ENCODE measurements at places on chromosomes 11 and 22.

DNA sequence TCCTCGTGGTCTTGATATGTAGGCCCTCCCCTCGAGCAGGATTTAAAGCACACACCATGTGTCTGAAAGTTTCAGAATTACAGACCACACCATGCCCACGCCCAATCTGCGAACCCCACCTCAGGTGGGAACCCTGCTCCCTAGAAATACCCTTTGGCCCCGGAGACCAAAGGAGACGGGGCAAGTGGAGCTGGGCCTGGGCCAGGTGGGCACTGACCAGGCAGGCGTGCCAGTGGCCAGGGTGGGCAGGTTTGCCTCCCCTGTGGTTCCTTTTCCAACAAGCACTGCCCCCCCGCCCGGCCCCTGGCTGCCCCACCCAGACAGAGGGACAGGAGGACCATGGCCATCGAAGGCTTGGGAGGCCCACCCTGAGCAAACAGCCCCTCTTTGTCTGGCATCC is 400.4 kb downstream of the TBC1D22A start:
- no peak for DNase-seq

- DNase-seq: no peak
Observed at GRCh38 chr22:17951315-17951714, 73.0 kb downstream of the MICAL3 start.

DNA sequence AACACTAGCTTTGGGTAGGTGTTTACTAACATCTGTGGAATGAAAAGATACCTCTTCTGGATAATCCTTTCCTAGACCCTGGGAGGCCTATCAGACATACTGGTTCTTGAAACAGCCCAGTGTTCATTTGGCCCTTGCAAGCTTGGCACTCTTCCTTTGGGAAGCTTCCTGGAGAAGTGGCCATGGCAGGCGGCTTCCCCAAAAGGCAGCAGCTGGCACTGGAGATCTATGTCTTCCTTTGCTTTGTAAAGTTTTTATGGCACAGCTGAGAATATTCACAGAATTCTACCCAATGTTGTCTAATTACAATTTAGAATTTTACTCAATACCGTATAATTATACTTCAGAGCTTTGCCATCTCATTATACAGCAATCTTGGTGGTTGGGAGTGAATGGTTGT is 199.2 kb upstream of the C11orf87 start:
- DNase-seq: no peak

DNA sequence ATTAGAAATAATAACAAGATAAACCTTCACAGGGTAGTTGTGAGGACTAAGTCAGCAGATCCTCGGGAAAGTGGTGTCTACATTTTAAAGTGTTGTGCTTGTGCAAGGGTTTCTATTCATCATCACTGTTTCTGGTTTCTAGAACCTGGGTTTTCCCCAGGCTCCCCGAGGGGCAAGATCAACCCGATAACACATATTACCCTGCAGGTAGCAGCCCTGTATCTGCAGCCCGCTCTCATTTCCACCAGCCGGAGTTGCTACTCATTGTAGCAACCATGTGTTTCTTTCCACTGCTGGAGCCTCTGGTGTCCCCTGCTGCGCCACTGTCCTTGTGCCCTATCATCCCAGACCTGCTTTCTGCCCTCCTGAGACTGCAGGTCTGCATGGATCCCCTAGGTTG is 67.0 kb downstream of the MIAT start:
- no peak for DNase-seq

DNA sequence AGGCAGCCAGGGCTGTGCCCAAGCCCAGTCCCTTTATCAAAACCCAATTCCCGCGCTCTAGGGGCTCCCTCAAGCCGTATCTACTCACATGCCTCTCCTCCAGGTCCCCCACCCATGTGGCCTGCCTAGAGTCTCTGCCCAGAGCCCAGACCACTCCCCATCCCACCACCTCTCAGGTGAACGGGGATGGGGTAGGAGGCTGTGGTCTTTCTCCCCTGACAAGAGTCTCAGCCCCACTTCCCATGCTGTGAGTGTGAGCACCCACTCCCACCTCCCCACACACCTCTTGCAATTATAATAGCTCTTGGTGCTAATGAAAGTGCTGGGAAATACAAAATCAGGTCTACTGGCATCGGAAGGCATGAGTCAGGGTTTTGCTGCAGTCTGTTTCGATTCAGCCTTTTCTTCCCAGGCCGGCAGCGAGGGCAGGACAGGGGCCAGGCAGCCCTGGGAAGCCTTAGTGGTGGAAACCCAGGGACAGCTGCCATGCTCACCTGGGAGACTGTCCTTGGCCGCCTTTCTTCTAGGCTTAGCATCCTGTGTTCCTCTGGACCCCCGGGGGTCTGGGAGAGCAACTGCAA is 16.7 kb upstream of the TMPRSS4 start:
- no peak for DNase-seq

DNA sequence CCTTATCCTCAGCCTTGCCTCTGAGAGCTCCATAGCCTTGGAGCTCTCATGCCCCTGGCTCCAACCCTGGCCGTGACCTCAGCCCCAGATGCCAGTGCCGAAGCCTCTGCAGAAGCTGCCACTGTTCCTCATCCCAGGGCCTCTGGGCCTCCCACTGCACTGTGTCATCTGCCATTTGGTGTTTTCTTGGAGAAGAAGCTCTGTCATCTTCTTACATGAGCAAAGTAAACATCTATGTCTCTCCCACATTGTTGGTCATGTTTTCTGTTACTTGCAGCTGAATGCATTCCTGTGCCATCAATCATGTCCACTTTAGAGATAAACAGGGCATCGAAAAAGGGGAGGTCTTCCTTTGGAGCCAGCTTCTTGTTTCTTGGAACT is 45.0 kb upstream of the FTH1 start:
- DNase-seq: no peak

DNA sequence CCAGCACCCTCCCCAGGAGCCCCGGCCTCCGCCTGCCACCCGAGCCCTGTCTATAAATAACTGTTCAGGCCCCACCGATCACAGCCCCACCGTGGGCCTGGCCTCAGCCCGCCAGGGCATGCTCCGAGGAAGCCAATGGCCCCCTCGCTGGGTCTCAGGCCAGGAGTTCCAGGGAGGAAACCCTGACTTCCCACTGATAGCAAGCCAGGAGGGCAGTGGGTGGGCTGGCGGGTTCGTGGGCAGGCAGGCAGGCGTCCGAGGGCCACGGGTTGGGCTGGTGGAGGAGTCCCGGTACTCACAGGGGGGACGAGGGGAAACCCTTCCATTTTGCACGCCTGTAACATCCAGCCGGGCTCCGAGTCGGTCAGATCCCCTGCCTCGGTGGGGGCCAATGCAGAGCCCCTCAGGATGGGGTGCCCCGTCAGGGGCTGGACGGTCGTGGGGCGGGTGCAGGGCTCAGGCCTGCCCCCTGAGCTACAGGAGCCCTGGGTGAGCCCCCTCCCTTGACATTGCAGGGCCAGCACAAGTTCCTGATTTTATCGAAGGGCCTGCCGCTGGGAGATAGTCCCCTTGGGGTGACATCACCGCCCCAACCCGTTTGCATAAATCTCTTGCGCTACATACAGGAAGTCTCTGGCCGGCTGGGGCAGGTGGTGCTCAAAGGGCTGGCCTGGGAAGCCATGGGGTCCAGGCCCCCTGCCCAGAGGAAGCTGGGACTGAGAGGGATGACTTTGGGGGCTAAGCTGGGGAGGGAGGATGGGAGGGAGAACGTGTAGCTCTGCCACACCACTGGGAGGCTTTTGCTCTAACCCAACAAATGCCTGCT is at the start of gene SPI1:
Gene SPI1, minus strand, starts transcription at position 538 of the 826 bp plus-strand sequence. Its CDS starts 194 bp downstream, at position 344.
- no peak for DNase-seq

GRCh38 chr11:133982876-133983275 is 26.1 kb upstream of the IGSF9B start:
- DNase-seq: no peak

DNA sequence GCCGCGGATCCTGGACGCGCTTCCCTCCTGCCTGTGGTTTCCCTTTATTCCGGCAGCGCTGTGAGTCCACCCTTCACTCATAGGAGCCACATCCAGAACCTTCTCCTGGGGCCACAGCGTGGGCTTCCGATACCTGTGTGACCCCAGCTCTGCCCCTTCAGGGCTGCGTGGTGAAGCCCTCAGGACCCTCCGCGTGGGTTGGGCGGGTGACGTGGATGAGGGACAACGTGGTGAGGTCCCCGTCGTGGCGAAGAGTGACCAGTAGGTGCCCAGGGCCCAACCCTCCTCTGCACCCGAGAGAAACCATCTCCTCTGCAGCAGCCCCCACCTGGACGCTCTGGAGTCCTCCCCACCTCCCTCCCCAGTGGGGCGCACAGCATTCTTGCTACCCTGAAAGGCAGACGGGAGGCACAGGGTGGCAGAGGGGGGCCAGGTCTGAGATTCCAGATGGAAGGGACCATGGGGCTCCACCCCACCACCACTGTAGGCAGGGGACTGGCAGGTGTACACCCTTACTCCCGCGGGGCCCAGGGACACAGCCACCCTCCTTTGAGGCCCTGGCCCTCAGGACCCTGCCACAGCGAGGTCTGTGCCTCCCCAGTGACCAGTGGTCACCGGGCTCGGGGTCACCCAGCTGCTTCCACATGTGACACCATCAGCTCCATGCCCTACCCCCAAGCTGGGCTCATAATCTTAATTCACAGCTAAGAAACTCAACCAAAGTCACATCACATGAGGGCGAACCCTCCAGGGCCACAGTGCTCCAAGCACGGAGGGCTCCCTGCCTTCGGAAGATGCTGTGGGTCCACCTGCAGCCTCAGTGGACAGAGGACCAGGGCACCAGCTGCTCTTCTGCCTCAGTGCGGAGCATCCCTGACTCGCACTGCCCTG is 3.4 kb upstream of the ZBED4 start:
- DNase-seq: peak; percentile 19

DNA sequence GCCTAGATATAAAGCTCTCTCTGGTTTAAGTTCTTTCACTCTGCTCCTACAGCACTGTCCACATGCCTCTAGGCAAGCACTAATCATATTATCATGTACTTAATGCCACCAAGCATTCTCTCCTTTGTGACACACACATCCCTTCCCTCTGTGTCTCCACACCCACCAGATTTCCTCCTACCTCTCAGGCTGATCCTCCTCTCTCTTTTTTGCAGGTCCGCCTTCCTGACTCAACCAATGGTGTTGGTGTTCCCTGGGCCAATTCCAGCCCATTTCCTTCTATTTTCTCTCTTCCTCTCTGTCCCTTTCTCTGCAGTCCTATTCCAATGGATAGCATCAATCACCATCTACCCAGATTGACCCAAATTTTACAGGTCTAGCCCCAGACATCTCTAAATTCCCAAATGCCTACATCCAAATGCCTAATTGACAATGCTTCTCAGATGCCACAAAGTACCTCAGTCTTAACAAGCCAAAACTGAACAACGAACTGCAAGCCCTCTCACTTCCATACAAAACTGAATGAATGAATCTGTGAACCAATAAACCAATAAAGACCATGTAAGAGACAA is 504 bp upstream of the ZNF215 start:
- DNase-seq: peak; percentile 90

GRCh38 chr11:108239076-108239475 is 16.2 kb downstream of the ATM start:
- DNase-seq: no peak

- DNase-seq: no peak
Observed at GRCh38 chr11:76752321-76753143, 30.6 kb upstream of the TSKU start.

GRCh38 chr11:58965246-58965985 is 26.1 kb downstream of the GLYATL1 start:
- no peak for DNase-seq

DNA sequence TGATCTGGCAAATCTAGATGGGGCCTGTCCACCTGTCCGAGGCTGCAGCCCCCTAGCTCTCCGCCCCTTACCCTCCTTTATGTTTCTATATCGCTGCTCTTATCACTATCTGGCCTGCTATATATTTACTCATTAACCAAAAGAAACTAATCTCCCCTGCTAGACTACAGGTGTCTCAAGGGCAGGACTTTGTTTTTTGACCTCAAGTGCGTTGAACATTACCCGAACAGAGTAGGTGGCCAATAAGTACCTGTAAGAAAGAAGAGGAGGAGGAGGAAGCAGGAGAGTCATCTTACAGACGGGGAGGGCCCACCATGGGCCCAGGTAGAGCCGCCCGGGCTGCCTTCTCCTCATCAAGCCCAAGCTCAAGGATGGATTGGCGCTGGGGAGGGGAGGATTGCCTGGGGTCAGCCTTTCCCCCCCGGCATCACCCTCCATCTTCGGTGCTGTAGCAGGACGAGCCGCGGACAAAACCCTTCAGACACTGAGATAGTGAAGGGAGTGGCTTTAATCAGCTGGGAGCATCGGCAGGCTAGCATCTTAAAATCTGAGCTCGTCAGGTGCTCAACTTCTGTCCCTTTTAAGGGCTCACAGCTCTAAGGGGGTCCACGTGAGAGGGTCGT is 1.2 kb upstream of the P2RY6 start:
- no peak for DNase-seq

DNA sequence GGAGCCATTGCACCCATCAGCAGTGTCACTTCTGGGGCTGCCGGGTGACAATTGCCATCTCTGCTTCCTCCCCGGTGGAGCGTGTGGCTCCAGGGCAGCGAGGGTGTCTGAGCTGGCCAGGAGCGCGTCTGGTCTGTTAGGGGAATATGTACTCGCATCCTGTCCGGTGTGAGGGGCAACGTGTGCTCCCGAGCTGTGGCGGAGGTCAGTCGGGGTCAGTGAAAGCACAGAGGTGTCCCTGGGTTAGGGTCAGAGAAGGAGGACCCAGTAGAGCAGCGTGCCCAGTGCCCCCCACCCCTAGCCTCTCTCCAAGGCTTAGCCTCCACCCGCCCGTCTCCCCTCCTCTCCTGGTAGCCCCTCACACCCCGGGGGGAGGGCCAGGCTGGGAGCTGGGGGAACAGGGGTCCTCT is 1.5 kb downstream of the CLCF1 start:
- peak; percentile 59 for DNase-seq

DNA sequence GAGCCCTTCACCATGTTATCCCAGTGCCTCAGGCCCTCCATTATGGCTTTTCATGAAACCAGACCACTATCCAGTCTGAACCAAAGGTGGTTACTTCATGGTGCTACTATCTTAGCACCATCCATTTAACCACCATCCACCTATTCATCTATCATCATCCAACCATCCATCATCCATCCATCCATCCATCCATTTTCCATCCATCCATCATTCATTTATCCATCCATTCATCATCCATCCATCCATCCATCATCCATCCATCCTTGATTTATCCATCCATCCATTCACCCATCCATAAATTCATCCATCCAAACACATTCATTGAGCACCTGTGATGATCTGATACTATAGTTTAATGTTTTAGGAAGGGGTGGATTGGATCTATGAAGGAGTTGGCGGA is 93.5 kb downstream of the CCDC81 start:
- DNase-seq: no peak

DNA sequence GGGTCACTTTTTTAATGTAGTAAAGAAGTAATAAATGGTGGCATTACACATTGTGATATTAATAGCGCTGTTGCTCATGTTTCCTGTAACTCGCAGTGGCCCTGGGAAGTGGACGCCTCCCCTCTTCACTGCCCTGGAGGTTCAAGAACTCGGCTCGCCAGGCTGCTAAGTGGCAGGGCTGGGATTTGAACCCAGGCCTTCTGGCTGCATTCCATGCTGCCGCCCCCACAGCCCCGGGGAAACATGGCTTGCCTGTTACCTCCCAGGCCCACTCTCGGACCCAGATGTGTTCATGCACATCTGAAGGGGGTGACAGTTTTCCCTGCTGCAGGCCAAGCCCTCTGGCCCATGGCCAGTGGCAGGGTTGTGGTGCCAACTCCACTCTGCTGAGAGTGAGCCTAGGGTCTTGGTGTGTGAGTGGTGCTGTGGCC is 25.0 kb upstream of the MGAT3 start:
- DNase-seq: no peak

Measured in DMS53 (cell line).